ENCODE measurements at places on chromosomes 1 and 21.

- DNase-seq, result peak; percentile 3
These were observed 1.1 kb downstream of the MIA3 start for GRCh38 chr1:222618880-222619596.

- DNase-seq, result no peak
These were observed 34.7 kb downstream of the LRRC8D start for GRCh38 chr1:89855413-89856123.

DNA sequence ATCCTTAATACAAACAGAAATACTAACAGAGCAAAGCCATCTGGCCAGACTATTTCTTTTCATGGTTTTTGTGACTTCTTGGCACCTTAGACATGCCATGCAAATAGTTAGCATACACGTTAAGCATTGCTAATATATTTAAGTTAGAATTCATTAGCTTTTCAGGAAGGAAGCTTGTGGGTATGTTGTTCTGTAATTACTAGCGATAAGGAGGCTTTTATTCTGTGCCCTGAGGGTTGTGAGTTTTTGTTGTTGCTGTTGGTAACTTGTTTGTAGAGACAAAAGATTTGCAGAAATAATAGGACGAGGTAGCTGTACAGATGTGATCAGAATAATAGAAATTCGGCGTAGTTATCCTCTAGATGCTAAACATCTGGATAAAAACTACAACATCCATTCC, 305.3 kb downstream of the TM2D1 start:
- DNase-seq, result no peak

GRCh38 chr1:20885121-20885520, 98.0 kb upstream of the HP1BP3 start:
- DNase-seq, result no peak

DNA sequence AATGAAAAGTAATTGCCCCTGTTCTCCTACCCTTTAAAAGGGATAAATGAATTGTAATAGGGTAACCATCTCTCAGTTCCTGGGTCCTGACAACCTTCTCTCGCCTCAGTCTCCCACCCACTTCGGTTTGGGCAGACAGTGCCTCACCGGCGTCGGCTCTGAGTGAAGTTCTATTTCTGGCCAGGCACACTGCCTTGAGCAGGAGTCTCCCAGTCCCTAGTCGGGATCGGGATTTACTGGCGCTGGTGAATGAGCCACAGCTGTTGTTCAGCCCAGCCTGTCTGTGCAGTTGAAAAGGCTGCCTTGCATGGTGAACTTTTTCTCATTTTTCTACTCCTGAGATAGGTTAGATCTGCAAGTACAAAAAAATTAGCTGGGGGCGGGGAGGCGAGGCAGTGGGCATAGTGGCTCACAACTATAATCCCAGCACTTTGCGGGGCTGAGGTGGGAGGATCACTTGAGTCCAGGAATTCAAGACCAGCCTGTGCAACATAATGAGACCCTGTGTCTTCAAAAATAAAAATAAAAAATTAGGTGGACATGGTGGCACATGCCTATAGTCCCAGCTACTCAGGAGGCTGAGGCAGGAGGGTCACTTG, 7.4 kb downstream of the PLEKHM2 start:
- DNase-seq, result no peak

DNA sequence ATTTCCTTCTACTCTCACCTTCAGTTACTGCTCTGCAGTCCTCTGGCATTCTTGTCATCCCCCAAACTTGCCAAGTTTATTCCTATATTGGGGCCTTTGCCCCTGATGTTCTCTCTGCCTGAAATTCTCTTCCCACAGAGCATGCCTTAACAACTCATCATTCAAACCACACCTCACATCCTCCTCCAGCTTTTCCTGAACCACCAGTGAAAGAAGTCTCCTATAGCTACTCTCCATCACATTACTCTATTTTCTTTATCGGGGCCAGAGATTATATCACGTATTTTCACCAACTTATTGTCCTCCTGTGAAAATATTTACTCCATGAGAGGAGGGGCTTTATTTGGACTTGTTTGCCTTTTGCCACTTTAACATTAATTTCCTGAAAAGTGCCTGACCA, 32.1 kb downstream of the EXTL2 start:
- no peak for DNase-seq

DNA sequence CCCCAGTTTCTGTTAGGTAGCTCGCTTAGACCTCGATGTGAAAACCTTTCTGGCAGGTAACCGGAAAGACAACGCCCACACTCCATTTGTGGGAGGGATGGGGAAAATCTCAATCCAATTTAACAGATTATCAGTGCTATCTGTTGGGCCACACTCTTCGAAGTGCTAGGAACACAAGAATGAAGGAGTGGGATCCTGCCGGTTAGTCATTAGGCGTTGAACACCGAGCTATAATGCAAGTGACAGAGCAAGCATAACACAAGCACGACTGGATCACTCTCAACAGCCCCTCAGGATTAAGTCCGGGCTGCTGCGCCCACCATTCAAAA, 531 bp downstream of the SNIP1 start:
- DNase-seq, result no peak

- no peak for DNase-seq
These were observed 80.5 kb upstream of the PRMT6 start for GRCh38 chr1:106975944-106976343.

DNA sequence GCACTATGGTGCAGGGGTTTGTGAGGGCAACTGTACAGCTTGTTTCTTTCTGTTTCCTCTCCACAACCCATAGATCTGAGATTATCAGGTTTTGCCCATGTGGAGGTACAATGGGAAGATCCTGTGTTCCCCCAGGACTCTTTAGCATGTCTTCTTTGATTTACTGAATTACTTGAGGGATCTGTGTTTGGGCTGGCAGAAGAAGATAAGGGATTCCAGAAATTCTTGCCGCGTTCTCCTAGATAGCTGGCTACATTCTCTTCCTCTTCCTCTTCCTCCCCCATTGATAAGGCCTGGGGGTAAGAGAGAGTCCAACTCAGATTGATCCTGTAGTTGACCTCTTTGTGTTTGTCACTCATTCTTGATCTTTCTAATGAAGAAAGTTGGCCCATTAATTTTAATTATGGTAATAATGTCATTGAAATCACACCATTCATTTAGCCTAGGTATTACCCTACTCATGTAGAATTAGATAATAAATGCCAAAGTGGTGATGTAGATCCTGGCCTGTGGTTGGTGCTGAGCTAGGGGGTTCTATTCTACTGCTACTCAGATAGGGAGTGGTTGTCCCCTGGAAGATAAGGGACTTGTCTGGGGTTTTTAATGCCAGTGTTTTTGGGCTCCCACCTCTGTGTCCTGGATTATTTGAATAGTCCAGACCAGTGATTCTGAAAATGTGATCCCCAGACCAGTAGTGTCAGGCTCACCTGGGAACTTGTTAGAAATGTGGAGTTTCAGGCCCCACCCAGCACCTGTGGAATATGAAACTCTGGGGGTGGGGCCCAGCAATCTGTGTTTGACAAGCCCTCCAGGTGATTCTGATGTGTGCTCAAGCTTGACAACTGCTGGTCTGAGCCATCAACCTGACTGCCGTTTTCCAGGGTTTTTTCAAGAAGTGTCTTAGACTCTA, 122.2 kb downstream of the NOS1AP start:
- DNase-seq, result no peak

DNA sequence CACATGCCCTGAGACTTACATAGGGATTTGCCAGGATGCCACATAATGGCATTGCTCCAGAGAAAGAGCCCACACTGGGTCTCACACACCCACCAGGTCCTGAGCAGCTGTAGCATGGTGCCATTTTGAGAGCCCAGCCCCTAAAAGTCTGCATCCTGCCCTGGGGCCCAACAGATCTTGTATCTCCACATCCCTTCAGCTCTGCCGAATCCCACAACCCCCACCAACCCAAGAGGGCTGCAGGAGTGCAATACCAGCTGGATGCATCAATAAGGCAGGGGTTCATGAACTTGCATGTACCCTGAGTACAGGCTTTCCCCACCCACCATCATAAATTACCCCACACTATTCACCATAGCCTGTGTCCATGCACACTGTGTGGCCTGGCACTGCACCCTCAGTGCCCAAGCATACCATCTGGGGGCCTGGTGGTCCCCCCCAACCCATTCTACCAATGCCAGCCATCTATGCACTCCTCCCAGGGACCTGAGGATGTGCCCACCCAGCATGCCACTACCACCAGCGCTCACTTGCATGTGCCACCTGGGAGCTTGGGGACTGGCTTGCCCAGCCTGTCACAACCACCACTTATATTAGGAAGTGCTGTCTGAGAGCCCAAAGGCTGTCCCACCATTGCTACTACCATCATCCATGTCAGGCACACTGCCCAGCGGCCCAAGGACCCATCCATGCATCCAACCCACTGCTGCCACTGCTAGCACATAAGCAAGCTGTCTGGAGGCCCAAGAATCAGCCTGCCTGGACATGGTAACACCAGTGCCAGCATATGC, 4.1 kb upstream of the KRTAP12-2 start:
- no peak for DNase-seq

- no peak for DNase-seq
These were observed 18.9 kb downstream of the CAPN2 start for GRCh38 chr1:223731133-223731770.

GRCh38 chr1:10796029-10796944, at the start of gene CASZ1:
Gene CASZ1, minus strand, starts transcription at chr1:10796646. Its CDS starts 102,757 bp downstream, at chr1:10693889.
- DNase-seq, result no peak

DNA sequence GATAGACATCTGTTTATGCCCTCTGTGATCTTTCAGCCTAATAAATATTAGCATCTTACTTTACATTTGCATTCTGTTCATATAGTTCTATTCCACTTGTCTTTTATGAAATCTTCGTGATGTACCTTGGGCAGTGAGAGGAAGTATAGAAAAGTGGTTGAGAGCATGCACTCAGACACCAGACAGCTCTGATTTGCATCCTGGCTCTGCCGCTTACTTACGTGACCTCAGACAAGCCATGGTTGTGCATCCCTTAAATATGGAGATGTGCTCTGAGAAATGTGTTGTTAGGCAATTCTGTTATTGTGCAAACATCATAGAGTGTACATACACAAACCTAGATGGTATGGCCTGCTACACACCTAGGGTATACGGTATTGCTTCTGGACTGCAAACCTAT, 22.9 kb downstream of the OVGP1 start:
- no peak for DNase-seq

- DNase-seq, result no peak
These were observed 364.5 kb upstream of the CAMK1G start for GRCh38 chr1:209218981-209219380.
